CD4-positive, alpha-beta T cell treated with Interleukin-12 subunit alpha and Interleukin-12 subunit beta, for 1 hour (primary cell): ENCODE measurements at places on chromosomes 3 and 15.

- no peak for DNase-seq
These were observed 204.6 kb upstream of the NR2F2 start for GRCh38 chr15:96125721-96126415.

- no peak for DNase-seq
These were observed 50.2 kb downstream of the PDHB start for GRCh38 chr3:58383476-58383875.

- DNase-seq, result no peak
These were observed 12.0 kb downstream of the TERB2 start for GRCh38 chr15:44968475-44968874.

DNA sequence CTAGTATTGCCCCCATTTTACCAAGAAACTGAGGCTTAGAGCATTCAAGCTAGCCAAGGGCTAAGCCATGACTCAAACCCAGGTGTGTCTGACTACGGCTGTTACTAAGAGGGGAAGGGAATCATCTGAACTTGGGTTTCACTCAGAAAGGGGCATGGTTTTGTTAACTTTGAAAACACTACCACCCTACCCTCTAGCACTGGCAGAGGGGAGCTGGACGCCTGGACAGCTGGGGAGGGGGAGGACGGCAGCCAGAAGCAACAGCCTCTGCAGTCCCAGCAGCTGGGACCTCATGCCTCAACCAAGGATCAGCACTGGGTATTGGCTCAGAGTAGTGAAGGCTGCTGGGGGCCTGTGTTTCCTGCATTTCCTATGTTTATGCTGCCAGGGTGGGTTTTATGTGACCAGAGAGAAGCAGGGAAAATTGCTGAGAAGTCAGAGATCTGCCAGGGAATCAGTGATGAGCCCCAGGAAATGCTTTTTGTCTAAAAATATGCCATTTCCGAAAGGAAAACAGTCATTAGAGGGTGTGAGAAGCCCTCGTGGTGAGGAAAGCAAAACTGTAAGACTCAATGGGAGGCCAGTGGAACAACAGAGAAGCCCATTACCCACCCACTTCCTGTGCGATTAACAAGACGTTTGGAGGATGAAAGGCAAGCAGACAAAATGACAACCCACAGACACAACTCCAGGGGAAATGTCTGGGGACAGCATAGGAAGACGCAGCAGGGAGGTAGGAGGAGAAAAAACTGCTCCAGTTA lies 41.2 kb downstream of the LIPC start:
- DNase-seq, result peak; percentile 58

GRCh38 chr15:79962178-79962577 lies 8.8 kb downstream of the BCL2A1 start:
- no peak for DNase-seq

DNA sequence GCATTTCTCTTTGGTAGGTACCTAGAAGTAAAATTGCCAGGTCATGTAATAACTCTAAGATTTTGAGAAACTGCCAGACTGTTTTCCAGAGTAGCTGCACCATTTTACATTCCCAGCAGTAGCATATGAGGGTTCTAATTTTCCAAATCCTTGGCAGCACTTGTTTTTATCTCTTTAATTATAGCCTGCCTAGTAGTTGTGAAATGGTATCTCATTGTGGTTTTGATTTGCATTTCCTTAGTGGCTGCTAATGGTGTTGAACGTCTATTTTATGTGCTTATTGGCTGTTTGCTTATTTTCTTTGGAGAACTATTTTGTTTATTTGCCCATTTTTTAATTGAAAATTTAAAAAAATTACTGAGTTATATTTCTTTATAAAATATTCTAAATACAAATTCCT lies 117.9 kb downstream of the TCF12 start:
- no peak for DNase-seq

DNA sequence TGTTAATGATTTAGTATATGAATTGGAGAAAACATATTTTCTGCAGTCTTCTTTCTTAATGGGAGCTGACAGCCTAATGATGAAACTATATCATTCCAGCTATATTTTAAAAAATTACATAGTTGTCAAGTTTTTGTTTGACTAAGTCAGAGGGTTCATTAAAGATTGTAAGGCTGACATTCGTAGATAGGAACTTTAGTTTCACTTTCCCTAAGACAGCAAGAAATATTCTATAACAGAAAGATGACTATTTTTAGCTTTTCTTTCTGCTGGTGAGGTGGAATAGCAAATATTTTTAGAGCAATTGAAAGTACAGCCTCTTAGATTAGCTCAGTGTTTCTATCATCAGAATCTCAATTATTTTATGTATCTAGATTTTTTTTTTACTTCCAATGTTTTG lies 60.2 kb downstream of the PIAS1 start:
- peak; percentile 10 for DNase-seq

DNA sequence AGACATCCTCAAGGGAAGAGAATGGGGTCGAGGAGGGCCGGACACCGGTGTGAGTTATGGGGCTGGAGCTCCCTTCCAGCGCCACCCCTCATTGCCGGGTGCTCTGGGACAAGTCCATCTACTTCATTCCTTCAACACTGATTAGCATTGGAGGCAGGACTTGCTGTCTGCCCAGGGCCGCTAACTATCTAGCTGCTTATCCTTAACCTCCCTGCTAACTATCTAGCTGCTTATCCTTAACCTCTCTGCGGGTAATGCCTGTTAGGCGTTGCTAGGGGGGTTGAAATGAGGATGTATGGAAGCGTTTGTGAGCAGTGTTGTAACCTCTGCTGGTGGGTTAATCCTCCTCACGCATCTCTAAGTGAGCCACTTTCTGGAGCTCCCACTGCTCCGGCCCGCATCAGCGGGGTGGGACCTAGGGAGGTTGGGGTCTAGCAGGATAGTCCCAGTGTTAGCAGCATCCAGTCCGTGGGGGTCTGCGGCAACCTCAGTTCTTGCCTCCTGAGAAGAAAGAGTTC lies 10.9 kb upstream of the CHAC1 start:
- DNase-seq, result no peak

GRCh38 chr3:21273259-21274025 lies 477.6 kb downstream of the ZNF385D start:
- no peak for DNase-seq

GRCh38 chr15:92936138-92936537 lies 36.0 kb downstream of the CHD2 start:
- no peak for DNase-seq

- no peak for DNase-seq
These were observed 43.1 kb upstream of the TRPC1 start for GRCh38 chr3:142680710-142681109.

DNA sequence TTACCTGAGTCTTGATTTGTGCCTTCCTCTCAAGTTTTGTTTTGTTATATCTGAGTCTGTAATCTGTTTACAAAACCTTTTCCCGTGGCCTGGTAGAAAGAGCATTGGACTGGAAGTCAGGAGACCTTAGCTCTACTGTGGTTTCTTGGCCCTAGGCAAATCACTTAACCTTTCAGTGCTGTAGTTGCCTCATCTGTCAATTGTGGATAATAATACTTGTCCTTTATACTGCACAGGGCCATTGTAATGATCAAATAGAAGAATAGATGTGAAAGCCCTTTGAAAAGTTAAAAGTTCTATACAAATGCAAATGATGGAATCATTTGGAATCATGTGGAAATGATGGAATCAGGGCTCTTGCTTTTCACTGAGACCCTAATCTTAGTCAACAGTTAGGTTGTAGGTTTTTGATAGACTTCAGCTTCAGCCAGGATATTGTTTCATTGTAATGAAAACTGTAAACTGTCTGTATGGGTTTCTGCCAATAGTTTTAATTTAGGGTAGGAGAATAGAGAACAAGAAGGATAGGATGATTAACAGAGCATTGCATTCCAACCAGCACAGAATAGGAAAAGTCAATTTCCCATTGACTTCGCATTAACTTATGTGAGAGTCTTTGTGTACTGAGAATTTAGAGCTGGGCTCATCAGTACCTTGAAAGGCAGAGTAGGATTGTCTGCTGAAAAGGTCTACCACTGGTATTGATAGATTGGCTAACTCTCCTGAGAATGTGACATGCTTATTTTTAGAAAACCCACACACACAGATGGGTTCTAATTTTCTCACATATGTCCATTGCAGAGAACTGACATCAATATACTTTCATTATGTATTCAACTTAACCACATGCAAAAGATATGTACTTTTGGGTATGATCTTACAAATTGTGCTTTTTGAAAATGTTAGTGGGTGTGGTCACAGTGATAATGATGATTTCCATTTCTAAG lies 21.8 kb downstream of the MAP2K5 start:
- DNase-seq, result no peak

DNA sequence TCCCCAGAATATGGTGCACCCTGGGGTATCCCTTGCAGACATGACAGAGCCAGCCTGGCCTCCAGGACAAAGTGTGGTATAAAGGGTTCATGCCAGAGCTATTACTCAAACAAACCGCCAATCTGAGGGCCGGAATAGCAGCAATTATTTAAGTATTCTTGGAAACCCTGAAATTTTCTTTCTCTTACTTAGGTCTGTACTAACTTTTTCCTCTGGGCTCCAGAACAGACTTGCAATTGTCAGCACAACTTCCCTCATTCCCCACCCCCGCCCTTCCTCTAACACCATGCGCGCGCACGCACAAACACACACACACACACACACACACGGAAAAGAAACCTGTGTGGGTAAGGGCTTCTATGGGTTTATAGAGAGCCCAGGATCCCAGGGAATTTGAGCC lies 56.3 kb downstream of the ISG20 start:
- no peak for DNase-seq

- DNase-seq, result no peak
These were observed 328.1 kb downstream of the LRTM1 start for GRCh38 chr3:54599716-54600115.

- no peak for DNase-seq
These were observed 650 bp downstream of the PYGO1 start for GRCh38 chr15:55587321-55588069.

GRCh38 chr3:53350652-53351051 lies 3.3 kb upstream of the DCP1A start:
- peak; percentile 9 for DNase-seq

DNA sequence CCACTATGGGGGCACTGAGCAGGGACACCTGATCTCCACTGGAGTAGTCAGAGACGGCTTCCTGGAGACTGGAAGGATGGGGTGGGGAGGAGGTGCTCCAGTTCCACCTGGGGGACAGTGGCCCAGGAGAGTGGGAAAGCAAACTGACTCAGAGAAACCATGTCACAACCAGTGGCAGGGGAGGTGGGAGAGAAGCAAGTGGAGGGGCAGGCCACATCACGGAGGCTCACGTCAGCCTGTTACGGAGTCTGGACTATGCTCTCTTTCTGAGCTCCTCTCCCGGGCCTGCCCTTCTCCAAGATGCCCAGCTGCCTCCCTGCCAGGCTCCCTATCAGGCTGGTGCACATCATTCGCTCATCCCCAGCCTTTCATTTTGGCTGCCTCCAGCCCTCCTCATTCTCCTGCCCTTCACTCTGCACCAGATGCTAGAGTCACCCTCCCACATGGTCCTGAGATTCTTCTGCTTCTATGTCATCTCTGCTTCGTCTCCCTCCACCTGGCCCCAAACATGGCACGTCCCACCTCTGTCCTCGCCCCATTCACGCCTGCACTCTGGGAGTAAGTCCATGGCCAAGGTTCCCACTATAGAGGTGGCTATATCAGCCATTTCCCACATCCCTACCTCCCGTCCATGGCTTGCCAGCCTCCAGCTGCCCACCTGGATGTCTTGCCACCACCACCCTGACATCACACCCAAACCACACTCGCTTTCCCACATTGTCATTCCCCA lies 100.3 kb downstream of the ADCY5 start:
- DNase-seq, result no peak

GRCh38 chr3:61008998-61009380 lies 242.3 kb downstream of the FHIT start:
- DNase-seq, result no peak

DNA sequence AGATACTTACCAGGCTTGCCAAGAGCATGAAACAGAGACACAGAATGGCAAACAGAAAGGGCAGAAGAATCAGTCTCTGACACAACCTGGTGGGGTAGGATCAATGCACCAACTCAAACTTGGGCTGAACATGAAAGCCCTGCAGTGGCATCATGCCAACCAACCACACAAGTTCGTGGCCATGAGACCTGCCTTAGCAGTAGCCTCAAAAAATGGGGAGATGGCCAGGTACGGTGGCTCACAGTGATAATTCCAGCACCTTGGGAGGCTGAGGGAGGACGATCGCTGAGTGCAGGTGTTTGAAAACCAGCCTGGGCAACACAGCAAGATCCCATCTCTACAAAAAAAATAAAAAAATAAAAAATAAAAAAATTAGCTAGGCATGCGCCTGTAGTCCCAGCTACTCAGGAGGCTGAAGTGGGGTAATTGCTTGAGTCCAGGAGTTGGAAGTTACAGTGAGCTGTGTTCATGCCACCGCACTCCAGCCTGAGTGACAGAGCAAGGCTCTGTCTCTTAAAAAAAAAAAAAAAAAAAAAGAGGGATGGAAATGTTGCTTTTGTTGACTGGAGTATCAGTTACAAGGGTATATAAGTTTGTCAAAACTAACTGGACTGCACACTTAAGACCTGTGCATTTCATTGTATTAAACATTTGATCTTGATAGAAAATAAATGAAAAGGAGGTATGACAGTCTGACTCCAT lies 93.4 kb downstream of the XXYLT1 start:
- no peak for DNase-seq

DNA sequence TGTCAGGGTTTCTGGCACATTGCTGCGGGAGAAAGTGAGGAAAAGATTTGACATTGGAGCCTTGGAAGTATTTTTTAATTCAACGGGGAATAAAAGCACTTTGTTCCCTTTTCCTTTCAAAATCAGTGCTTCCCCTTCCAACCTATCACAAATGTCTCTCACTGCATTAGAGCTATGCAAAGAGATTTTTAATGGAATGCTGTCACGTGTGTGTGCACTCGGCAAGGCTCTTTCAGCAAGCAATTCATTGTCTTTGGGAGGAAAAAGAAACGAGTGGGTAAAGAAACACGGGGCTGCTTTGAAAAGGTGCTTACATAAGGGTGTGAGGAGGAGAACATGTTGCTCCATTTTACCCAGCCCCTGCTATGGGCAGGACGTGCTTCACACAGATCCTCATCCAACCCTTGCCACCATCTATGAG lies 490.4 kb upstream of the PROK2 start:
- DNase-seq, result no peak

DNA sequence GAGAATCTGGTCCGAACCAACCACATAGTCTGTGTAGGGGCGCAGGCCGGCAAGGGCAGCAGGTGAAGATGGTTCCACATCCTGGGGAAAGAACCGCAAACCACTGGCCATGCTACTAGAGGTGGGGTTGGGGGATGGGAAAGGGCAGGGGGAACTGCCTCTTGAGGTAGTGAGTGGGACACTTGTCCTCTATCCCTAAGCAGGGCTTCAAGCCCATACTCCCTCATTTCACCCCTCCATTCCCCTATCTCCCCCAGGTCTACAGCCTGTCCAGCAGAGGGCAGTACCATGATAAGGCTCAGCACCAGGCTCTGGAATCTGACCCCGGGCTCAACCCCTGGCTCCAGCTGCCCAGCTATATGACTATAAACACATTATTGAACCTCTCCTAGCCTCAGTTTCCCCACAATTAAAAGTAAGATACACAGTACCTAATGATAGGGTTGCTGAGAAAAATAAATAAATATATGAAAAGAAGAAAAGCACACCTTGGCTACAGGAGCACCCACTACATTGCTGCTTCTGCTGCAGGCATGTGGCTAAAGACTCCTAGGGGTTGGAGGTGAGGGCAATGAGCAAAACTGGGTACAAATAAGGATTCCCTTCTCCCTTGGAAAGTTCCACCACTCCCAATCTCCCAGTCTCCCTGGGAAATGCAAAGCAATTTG lies 6.3 kb downstream of the GORASP1 start:
- peak; percentile 58 for DNase-seq

GRCh38 chr3:120092474-120092873 lies 1.8 kb downstream of the GSK3B start:
- no peak for DNase-seq
